Mucosa of gallbladder (tissue), 1 donor: ENCODE measurements at places on chromosomes 11 and 22. TPM values are rescaled to one million over a fixed set of nuclear protein-coding genes. Genes with fewer than 3 reads are reported as not detected.

- no peak for DNase-seq
These were observed 253.9 kb upstream of the ARHGAP20 start for GRCh38 chr11:110966131-110966530.

SHISAL1 gene
- total RNA-seq = 3.8 TPM

GRCh38 chr22:32997295-32997694, 60.9 kb downstream of the SYN3 start:
- no peak for DNase-seq

NUDT8 gene
- total RNA-seq = 17.8 TPM

DNA sequence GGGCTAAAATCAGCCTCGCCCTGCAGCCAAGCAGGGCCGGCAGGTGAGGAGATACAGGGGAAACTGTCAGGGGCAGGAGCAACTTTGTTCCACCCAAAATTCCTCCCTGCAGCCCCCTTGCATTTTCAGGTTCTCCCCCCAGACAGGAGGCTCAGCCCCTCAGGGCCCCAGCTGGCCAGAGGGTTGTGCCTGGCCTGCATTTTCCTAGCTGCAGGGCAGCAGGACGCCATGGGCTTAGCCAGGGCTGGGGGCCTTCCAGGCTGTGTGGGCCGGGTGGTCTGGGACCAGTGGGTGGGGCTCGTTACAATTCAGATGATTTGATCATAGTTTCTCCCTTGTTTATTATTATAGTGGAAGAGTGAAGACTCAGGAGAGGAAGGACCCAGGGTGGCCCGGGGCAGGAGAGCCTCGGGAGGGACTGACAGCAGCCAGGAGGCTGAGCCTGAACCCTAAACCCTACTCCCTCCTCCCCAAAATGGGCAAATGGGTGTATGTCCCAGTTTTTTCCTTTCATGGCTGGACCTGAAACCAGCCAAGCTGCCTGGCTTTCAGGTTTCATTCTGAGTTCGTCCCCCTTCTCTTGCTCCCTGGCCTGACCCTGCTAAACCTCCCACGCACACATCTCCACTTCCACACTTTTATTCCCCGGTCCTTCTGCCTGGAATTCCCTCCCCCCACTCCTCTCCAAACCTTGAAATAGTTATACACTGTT, 40.0 kb downstream of the AHNAK start:
- DNase-seq = no peak

- no peak for DNase-seq
These were observed 206.6 kb downstream of the OPCML start for GRCh38 chr11:133325711-133326110.

DNA sequence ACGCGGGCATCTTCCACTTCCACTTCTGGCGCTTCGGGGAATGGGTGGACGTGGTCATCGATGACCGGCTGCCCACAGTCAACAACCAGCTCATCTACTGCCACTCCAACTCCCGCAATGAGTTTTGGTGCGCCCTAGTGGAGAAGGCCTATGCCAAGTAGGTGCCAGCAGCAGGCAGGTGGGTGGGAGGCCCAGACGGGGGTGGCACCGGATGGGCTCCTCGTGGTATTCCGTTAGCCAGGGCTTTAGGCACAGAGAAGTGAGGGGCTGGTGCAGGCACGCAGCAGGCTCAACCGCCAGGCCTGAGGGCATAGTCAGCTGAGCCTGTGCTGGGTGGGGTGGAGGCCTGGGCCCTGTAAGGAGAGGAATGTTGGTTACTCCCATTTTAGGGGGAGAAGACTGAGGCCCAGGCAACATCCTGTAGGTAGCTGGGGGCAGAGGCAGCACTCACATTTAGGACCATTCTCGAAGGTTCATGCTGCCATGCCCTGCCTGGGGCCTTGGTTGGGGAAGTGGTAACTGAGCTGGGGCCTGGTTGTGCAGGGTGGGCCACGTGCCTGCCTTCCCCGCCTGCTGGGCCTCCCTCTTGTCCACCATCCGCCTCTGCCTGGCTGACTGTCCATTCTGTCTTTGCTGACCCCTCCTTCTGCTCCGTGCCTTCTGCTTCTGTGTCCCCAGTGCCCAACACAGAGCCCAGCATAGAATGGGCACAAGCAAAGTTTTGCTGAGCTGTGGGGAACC, 10.2 kb downstream of the OMP start:
- DNase-seq = no peak

GRCh38 chr11:61702701-61703312, 22.6 kb downstream of the DAGLA start:
- no peak for DNase-seq

OR5A1 gene
- not detected for total RNA-seq

OR4A47 gene
- total RNA-seq = not detected

DNA sequence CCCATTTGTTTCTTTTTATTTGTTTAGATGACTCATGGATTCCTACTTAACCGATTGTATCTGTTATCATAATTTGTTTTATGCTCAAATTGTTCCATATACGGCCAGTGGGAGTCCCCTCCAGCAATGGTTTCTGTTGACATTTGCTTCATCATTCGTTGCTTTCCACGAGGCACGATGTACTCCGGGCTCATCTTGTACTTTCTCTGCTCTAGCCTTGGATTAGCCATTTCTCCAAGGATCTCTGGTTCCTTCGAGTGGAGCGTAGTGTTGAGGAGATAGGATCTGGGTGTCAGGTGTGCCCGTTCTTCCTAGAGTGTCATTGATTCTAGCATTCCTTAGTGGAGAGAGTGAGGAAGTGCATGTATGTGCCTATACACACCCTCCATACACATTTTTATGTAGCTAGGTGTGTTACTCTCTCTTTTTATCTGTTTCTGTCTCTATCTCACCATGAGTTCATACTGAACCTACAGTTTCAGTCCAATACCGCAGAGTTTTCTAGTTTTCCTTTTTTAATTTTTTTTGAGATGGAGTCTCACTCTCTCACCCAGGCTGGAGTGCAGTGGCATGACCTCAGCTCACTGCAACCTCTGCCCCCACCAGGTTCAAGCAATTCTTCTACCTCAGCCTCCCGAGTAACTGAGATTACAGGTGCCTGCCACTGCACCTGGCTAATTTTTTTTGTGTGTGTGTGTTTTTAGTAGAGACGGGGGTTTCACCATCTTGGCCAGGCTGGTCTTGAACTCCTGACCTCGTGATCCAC, 31.4 kb downstream of the TECTA start:
- no peak for DNase-seq

MUC6 gene
- total RNA-seq = 173 TPM

DNA sequence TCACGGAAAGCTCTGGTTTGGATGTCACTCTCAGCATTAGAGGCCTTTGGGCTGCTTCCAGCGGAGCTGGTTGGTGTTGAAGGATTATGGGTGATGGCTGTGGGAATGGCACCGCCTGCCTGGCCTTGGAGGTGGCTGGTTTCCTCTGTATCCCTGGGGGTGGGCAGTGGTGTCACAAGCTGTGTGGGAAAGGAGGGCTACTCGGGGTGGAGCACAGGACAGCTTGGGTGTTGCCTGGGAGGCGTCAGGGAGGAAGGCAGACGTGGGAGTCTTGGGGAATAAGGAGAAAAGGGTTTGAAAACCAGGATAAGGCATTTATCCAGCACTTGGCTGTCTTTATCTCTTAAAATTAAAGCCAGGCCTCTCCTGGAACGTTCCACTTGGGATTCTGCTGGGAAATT, 71.8 kb downstream of the ADAMTS15 start:
- DNase-seq = peak; percentile 10

DNA sequence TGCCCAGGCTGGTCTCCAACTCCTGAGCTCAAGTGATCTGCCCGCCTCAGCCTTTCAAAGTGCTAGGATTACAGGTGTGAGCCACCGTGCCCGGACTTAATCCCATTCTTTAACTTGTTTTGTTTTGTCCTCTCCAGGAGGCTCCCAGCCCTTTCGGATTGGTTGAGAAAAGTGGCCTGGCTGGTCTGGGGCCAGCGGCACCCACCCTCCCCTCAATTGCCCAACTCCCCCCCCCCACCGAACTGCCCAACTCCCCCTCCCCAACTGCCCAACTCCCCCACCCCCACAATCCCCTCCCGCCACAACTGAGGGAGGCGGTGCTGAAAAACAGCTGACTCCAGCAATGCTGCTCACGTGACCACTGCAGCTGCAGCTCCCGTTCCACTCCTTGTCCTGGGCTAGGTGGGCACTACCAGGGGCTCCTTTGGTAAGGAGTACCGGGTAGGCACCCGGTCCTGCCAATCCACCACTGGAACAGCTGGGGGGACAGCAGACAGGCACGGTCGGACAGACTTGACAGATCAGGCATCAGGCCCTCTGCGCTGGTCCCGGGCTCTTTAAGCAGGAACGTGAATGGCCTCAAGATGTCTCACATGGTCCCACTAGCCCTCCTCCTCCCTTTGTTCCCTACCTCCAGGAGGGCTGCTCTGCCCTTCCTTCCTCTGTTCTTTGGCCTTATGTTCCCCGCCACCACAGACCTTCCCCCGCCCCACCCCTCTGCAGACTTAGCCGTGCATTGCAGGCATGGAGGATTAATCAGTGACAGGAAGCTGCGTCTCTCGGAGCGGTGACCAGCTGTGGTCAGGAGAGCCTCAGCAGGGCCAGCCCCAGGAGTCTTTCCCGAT, at the start of gene TCN2:
TSS of gene TCN2 (plus strand) at position 720 of the 845 bp plus-strand sequence. CDS start 158 bp downstream, outside the sequence.
- peak; percentile 87 for DNase-seq

GRCh38 chr22:41327124-41327523, 25.8 kb downstream of the ZC3H7B start:
- no peak for DNase-seq

SCGB1D4 gene
- not detected for total RNA-seq

DNA sequence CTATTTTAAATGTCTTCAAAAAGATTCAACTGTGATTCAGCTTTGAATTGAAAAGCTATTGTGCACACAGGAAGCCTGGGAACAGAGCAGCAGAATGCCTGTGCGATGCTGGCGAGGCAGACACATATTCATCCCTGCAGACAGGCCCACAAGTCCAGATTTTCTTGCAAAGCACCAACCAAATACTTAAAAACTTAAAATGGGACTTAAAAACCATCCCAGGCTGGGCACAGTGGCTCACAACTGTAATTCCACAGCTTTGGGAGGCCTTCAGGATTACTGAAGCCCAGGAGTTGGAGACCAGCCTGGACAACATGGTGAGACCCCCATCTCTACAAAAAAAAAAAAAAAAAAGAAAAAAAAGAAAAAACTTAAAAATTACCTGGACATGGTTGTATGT, 122.6 kb upstream of the SERPIND1 start:
- DNase-seq = peak; percentile 0

P2RX6 gene
- total RNA-seq = 2.4 TPM

CELSR1 gene
- 6.7 TPM for total RNA-seq

GRCh38 chr11:44689265-44689664, 37.5 kb upstream of the TSPAN18 start:
- no peak for DNase-seq

DNA sequence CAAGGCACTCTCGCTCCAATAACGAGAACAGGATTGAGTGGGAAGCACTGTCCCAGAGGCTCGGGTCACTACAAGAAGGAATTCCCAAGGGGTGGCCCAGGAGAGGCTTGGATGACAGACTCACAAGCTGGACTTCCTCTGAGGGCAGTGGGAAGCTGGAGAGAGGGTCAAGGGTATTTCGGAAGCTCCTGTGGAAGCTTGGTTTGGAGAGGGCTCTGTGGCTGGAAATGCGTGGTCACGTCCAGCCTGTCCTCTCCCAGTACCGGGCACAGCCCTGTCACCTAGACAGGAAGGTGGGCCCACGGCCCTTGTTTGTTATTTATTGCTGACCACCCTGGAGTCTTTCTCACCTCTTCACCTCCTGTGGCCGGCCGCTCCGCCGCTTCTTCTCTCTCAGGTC, 5.3 kb downstream of the SYNGR1 start:
- no peak for DNase-seq

DNA sequence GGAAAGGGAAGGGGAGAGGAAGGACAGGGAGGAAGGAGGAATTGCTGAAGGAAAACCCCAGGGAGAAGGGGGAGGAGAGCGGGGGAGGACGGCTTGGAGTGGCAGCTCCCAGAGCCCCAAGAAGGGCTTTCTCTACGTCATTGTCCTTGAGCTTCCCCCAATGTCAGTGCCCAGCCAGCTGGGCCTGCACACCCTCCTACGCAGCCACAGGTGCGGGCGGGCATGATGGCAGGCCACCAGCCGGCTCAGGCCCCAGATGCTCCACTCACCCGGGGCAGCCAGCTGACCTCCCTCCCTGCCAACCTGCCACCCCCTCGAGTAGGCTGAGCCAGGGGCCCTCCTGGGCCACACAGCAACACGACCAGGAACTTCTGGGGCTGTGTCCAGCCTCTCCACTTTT, 11.2 kb downstream of the SYT7 start:
- DNase-seq = no peak

USP2 gene
- 7.3 TPM for total RNA-seq

CBLIF gene
- not detected for total RNA-seq

DNA sequence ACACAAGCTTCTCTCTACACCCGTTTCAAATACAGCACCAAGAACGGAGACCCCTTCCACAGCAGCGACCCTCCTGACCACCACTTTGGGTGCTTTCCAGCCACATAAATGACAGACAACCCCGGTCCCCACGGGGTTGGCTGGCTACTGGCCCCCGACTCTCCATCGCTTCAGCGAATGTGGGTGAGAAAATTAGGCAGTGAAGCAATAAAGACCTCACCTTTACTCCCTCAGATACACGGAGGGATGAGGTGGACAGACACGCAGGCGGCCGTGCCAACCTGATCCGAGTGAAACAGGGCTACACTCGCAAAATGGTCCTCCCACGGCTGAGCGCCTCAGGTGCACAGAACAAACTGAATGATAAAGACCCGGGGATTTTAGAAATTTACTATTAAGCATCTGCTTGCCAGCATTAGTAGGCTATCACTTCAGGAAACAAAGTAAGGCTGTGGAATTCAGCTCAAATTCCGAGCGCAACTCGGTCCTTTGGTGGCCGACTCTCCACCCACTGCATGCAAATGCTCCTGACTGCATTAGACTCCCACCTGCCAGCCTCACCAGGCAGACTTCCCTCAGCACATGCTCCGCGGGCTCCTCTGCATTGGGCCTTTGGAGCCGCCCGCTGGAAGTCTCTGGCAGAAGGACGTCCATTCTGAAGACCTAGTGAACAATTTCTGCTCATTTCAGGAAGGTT, 12.8 kb upstream of the EFCAB6 start:
- no peak for DNase-seq

OR6T1 gene
- total RNA-seq = not detected

SYT13 gene
- total RNA-seq = 154 TPM
